Ascending aorta (tissue), 2 donors: ENCODE measurements at places on chromosomes 16 and 17.

DNA sequence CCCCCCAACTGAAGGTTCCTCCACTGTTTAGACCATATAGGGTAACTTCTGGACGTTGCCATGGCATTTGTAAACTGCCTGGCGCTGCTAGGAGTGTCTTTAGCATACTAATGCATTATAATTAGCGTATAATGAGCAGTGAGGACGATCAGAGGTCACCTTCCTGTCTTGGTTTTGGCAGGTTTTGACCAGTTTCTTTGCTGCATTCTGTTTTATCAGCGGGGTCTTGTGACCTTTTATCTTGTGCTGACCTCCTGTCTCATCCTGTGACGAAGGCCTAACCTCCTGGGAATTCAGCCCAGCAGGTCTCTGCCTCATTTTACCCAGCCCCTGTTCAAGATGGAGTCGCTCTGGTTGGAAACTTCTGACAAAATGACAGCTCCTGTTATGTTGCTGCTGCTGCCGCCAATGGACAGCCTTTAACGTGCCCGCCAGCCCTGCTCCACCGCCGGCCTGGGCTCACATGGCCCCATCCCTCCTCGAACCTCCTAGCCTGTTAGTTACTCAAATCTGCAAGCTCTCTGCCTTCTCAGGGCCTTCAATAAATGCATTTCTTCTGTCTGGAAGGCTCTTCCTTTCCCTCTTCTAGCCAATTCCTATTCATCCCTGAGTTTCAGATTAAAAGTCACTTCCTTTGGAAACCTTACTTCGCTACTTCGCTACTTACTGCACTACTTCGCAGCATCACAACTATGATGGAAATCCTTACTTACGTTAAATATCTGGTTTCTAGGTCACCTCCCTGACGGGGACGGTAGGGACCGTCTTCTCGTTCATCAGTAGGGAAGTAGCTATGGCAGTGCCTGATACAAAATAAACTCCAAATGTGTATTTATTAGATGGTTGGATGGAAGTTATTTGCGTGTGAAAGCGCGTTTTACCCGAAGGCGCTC is 640 bp upstream of the NAGLU start:
- DNase-seq, result no peak

GRCh38 chr16:58421059-58421458 is 28.8 kb downstream of the GINS3 start:
- DNase-seq, result no peak

GRCh38 chr17:78803186-78803845 is 21.2 kb upstream of the CYTH1 start:
- DNase-seq, result no peak

DNA sequence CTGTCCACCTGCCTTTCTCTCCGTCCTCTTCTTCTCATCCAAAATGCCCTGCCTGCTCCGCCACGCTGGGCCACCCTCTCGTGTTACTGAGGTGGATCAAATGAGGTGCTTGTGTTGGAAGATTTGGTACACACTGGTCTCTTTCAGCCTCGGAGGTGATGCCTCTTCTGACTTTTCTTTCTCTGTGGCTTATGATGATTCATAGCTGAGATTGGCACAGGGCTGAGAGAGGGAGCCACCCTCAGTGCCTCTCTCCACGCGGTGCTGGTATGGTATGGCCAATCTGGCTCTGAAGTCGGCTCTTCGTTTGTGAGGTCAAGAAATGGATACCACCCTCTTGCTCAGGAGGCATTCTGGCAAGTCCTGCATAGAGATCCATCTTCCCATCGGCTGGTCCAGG is 82.4 kb downstream of the PLCG2 start:
- DNase-seq, result no peak

- no peak for DNase-seq
Measured at GRCh38 chr17:56608944-56609343, 15.4 kb downstream of the NOG start.
